ENCODE measurements at places on chromosomes 7 and 10. TPM values are rescaled to one million over a fixed set of nuclear protein-coding genes. Genes with fewer than 3 reads are reported as not detected.

ZNF736 gene
- 9.6 TPM for total RNA-seq

AKR1B15 gene
- total RNA-seq = not detected

PIK3AP1 gene
- 0.49 TPM for total RNA-seq

TUBB8 gene
- total RNA-seq = 1.1 TPM

DNA sequence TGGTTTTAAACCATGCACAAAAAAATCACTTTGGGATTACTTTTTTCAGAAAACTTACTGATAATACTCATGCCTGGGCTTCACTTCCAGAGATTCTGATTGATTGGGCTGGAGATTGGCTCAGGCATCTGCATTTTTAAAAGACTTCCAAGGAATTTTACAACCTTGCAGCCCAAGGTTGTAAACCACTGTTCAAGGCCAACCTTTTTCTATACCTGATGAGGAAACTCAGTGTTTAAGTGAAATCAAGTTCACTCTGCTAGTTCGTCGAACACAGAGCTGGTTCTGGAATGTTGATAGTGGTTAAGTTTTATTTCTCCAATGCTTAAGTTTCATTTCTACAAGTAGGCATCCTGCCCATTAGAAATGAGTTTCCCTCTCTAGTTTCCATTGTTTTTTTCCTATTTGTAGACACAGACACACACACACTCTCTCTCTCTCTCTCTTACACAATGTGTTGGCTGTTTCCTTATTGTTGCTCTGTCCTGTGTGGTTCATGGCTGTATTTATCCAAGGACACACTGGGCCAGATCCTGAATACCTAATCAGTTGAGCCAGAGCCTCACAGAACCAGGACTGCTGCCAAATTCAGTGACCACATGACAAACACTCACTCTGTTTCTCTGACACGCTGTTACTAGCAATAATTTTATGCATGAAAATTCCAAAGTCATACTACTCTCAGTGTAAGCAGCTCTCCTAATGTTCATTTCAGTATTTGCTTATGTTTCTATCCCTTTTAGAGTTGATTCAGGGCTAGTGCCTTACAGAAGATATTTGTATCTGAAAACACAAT lies 3.7 kb upstream of the IFIT1B start:
- H3K36me3 ChIP-seq = no peaks in the 10 kb centered on the region
- no peak overlapping the region for H3K27ac ChIP-seq
- no peak overlapping the region for H3K4me3 ChIP-seq

DNA sequence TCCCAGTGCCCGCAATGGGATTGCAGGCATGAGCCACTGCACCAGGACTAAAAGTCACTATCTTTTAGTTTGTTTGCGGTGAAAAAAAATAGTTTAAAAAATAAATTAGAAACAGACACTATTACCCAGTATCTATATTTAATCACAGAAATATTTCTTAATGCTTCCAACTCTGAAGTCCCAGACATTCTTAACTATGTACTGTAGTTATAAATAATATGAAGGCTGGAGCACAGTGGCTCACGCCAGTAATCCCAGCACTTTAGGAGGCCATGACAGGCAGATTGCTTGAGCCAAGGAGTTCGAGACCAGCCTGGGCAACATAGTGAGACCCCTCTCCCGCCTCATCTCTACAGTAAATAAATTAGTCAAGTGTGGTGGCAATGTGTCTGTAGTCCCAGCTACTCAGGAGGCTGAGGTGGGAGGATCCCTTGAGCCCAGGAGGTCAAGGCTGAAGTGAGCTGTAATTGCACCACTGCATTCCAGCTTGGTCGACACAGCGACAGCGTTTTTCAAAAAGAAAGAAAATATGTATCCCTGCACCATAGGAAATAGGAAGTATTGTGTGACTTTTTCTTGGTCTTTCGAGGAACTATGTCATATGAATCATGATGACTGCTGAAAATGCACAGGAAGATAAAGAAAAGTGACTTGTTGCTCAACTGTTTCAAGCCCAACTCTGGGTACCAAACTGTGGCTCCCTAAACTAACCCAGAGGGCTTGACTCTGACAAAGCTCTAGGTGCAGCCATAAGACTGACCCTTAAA lies 74.9 kb upstream of the STEAP1B start:
- H3K4me3 ChIP-seq = no peak overlapping the region
- DNase-seq = no peak
- no peaks in the 10 kb centered on the region for H3K36me3 ChIP-seq
- H3K4me1 ChIP-seq = no peaks in the 10 kb centered on the region
- H3K27ac ChIP-seq = no peak overlapping the region
- peaks cover 2% of the 10 kb centered on the region for H3K27me3 ChIP-seq

DNA sequence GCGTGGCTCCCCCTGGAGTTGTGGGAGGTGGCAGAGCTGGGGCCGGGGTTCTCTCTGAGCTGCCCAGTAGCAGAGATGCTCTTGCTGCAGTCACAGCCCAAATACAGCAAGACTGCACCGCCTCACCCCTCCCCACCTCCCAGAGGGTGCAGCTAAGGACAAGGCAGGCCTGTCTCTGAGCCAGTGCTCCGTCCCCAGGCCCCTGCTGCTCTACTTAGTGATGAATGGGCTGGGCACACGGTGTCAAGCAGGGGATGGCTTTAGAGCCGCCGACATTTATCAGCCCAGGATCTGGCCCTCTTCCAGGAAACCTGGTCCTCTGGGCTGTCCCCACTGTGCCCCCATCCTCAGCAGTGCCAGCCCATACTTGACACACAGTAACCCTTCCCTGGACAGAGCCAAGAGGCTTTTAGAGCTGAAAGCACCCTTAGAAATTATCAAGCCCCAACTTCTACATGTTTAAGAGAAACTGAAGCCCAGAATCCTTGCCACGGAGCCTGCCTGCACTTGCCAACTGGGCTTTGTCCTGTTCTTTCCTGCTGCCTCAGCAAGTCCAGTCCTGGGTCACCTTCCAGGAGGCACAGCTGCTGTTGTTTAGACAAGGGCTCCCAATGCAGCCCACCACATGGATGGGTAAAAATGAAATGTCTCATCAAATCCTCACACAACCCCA lies 137.1 kb upstream of the UNC5B start:
- H3K36me3 ChIP-seq = no peaks in the 10 kb centered on the region
- no peak overlapping the region for H3K27ac ChIP-seq
- peaks cover 24% of the 10 kb centered on the region for H3K27me3 ChIP-seq
- no peak for DNase-seq
- H3K4me3 ChIP-seq = no peak overlapping the region

DNA sequence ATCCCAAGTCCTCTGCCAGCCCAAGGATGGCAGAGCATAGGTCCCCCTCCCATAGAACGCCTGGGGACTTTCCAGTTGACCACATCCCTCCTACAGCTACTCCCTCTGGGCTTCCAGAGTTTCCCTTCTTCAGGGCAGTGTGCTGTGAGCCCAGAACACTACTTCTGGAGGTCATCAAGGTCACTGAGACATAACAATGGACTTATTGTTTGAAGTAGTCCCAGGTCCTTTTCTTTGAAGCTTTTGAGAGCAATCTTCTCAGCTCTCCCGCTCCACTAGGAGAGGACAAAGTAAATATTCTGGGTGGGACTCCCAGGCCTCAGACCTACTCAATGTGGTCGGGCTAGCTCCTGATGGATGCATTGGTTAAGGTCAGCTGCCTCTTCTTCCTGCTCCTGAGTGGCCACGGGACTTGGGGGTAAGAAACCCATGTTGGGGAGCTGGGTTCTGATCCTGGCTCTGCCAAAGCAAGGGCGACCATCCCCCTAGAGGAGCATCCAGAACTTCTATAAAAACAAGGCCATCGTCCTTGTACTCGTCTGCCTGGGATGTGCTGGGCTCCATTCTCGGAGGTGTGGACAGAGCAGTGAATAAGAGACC lies 83.5 kb upstream of the DDC start:
- H3K27me3 ChIP-seq = peaks cover 4% of the 10 kb centered on the region
- H3K27ac ChIP-seq = no peak overlapping the region
- H3K4me3 ChIP-seq = no peak overlapping the region
- no peak for DNase-seq
- peaks cover 12% of the 10 kb centered on the region for H3K4me1 ChIP-seq

GRCh38 chr7:95871075-95871848 lies 98.9 kb downstream of the DYNC1I1 start:
- DNase-seq = no peak
- no peak overlapping the region for H3K27ac ChIP-seq
- H3K36me3 ChIP-seq = peaks cover 5% of the 10 kb centered on the region
- peaks cover 2% of the 10 kb centered on the region for H3K27me3 ChIP-seq

DNA sequence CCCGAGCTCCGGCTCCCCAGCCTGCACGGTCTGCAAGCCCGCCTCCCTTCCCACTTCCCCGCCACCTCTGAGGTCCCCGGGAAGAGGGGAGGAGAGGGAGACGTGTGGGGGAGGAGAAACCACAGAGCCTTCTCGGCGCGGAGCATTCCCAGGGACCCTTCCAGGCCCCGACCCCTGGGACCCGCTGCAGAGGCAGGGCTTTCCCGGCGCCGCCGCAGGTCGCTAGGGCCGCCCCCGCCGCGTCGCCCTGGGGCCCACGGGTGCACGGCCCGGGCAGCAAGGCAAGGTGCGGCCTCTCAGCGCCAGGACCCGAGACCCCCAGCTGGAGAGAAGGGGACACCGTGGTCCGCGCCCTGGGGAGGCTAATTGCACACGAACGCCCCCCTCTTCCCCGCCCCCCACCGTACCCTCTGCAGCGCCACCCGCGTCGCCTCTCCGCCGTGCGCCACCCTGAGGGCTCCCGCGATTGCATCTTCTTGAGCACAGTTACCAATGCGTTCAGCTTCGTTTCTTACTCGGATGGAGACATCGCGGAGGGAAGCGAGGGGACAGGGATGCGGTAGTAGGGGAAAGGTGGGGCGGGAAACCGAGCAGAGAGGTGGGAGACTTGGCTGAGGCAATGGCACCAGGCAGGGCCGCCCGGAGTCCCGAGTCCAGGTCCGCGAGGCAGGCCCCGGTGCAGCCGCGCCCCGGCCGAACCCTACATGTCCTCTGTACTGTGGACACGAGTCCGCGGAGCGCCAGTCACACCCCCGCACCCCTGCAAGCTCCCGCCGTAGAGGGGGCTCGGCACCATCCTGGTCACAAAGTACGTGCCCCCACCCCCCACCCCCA lies 28.9 kb downstream of the SKIDA1 start:
- DNase-seq = peak; percentile 73
- peaks cover 14% of the 10 kb centered on the region for H3K27me3 ChIP-seq
- H3K27ac ChIP-seq = peak overlapping the region; percentile 68
- H3K36me3 ChIP-seq = no peaks in the 10 kb centered on the region
- peak overlapping the region; percentile 89 for H3K4me3 ChIP-seq

DNA sequence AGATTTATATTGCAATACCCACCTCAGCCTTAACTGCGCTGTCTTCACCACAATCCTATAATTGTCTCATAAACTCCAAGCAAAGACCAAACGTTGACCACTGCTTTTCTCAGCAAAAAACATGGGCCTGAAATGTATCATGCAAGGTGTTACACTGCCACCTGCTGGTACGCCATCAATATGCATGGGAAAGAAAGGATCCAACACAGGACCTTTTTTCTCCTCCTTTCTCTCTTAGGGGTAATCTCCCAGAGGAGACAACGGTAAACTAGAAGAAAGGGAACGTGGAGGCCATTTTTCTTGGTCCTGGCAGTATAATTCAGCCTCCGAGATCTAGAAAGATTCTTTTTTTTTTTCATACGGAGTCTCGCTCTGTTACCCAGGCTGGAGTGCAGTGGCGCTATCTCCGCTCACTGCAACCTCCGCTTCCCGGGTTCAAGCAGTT lies 79.1 kb upstream of the MPP7 start:
- no peaks in the 10 kb centered on the region for H3K27me3 ChIP-seq
- DNase-seq = peak; percentile 89
- no peaks in the 10 kb centered on the region for H3K36me3 ChIP-seq
- peaks cover 12% of the 10 kb centered on the region for H3K4me1 ChIP-seq

DNA sequence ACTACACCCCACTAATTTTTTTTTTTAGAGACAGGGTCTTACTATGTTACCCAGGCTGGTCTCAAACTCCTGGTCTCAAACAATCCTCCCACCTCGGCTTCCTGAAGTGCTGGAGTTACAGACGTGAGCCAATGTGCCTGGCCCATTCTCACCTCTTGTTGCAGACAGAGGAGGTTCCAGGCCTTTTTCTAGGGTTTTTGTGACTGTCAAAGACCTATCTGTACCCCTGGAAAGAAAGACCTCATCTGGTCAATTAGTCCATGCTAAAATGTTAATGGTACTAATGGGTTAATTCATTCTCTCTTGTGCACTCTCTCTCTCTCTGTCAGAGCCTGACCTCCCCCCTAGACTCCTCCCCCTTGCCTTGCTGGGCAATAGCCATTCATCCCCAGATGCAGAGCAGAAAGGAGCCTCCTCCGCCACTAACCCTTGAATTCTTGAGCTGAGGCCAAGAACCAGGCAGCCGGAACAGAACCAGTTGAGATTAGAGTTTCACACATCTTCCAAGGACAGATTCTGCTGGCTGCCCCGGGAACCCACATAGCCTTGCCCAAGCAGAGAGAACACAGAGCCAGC lies 209.7 kb downstream of the SKIDA1 start:
- H3K36me3 ChIP-seq = no peaks in the 10 kb centered on the region
- DNase-seq = peak; percentile 45
- no peaks in the 10 kb centered on the region for H3K27me3 ChIP-seq
- H3K27ac ChIP-seq = peak overlapping the region; percentile 52
- H3K4me3 ChIP-seq = peak overlapping the region; percentile 52
- H3K4me1 ChIP-seq = peaks cover 18% of the 10 kb centered on the region

GRCh38 chr7:49631960-49632359 lies 141.5 kb upstream of the VWC2 start:
- peaks cover 3% of the 10 kb centered on the region for H3K4me1 ChIP-seq
- H3K27ac ChIP-seq = no peak overlapping the region

GRCh38 chr7:16661924-16662323 lies 15.9 kb downstream of the BZW2 start:
- no peak overlapping the region for H3K27ac ChIP-seq
- no peak overlapping the region for H3K4me3 ChIP-seq
- no peaks in the 10 kb centered on the region for H3K36me3 ChIP-seq
- H3K4me1 ChIP-seq = peaks cover 22% of the 10 kb centered on the region
- no peak for DNase-seq
- H3K27me3 ChIP-seq = peaks cover 1% of the 10 kb centered on the region

- peak overlapping the region; percentile 93 for H3K4me3 ChIP-seq
- H3K27ac ChIP-seq = peak overlapping the region; percentile 89
- H3K4me1 ChIP-seq = peaks cover 28% of the 10 kb centered on the region
- peak; percentile 48 for DNase-seq
These were observed 493 bp downstream of the ZMIZ2 start for GRCh38 chr7:44748948-44749731.

DNA sequence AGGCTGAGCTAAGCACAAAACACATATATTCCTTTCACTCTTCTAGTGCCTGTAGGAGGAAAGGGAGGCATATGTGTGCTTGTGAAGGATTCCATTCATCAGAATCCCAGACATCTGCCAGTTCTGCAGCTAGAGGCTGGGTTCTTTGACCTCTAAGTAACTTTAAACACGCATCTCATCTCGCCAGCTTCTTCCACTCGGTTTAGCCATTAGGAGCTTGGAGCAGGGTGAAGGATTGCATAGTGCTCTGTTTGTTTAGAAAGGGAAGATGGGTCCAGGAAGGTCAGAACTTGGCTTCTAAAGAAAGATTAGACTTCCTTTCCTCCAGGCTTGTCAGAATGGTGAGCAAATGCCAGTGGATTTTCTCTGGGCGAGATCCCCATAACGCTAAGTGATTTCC lies 43.6 kb downstream of the HK1 start:
- H3K36me3 ChIP-seq = no peaks in the 10 kb centered on the region
- peaks cover 5% of the 10 kb centered on the region for H3K27me3 ChIP-seq
- no peak for DNase-seq

GRCh38 chr7:125847692-125848091 lies 918.1 kb upstream of the POT1 start:
- no peak overlapping the region for H3K27ac ChIP-seq
- DNase-seq = no peak
- H3K4me1 ChIP-seq = no peaks in the 10 kb centered on the region
